Stimulated activated CD4-positive, alpha-beta T cell treated with anti-CD3 and anti-CD28 coated beads, Interleukin-15, amount 100 ng/mL, for 1 hour (primary cell): ENCODE measurements at places on chromosomes 4 and X.

DNA sequence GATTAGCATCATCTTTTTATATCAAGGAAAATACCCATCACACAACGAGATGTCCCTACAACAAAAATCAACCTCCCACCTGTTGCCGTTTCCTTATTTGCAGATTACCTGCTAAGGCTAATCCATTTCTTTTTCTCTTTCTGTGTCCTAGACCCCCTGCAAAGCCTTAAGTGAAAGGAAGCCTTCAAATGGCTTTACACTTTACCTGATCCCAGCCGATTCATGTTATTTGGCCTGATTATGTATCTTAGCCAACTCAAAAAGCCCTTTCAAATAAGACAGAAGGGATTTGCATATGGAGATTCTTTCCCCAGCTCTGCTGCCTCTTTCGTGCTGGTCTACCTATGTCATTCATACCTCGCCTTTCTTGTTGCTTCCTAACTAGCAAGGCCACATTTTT lies 14.4 kb downstream of the ABCG2 start:
- no peak for DNase-seq

- no peak for DNase-seq
Measured at GRCh38 chrX:402857-403256, 16.1 kb upstream of the PPP2R3B start.

GRCh38 chr4:123524958-123525628 lies 128.5 kb downstream of the SPRY1 start:
- no peak for DNase-seq

DNA sequence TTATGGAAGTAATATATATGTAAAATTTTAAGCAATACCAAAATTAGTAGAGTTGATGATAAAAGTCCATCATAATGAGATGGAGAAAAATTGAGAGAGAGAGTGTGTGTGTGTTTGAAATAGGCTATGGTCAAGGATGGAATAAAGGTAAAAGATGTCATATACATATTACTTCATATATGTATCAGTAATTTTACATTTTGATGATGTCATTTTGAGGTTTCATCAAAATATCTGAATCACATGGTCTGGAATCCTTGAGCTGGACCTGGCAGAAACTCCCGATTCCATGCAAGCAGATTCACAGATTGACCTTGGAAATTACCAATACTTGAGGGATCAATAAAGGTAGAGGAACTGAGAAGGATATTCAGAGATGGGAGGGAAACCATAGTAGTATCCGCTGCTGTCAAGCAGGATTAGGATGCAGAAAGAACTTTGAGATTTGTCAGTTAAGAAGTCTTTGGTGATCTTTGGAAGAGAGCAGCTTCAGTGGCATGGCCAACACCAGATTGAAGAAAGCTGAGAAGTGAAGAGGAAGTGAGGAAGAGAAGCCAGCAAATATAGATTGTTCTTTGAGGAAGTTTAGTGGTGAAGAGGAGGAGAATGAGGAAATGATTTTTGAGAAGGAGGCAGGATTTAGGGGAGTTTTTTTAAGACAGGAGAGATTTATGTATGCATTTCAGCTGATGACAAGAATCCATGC lies 21.5 kb downstream of the DNAAF6 start:
- no peak for DNase-seq

- no peak for DNase-seq
Measured at GRCh38 chr4:90061881-90062280, 65.3 kb upstream of the CCSER1 start.

- DNase-seq, result no peak
Measured at GRCh38 chr4:15131551-15131950, 129.3 kb downstream of the CPEB2 start.

DNA sequence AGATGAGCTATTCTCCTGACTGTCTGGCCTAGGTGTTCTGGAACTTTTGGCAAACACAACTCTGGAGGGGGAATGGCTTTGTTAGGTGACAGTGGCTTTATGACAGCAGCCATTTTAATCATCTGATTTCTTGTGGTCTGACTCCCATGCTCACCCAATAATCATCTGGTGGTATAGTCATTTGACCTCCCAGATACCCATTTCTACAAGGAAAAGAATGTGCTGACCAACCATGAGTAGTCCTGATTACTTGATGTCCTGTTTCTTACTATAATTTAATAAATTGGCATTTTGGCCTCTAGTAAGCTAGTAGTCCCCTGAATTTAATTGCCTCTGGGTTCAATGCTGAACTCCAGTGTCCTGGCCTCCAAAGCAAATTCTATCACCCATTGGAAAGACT lies 109.9 kb upstream of the DUSP21 start:
- DNase-seq, result no peak

DNA sequence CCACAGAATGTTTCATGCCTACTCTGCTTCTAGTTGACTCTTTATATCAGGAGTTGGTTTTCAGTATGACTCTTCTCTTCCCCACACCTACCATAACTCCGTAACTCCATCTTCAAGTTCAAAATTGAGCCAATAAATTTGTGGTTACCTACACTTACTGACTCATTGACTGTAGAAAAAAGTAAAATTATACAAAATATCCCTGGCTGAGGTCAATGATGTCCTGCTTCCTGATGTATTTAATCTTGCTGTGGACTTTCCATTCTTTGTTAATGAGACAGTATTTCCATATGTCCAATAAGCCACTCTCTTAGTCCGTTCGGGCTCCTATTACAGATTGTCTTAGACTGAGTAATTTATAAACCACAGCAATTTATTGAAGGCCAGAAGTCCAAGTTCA lies 9.9 kb upstream of the NLGN4X start:
- no peak for DNase-seq

GRCh38 chr4:14076776-14077175 lies 449.3 kb upstream of the BOD1L1 start:
- no peak for DNase-seq

DNA sequence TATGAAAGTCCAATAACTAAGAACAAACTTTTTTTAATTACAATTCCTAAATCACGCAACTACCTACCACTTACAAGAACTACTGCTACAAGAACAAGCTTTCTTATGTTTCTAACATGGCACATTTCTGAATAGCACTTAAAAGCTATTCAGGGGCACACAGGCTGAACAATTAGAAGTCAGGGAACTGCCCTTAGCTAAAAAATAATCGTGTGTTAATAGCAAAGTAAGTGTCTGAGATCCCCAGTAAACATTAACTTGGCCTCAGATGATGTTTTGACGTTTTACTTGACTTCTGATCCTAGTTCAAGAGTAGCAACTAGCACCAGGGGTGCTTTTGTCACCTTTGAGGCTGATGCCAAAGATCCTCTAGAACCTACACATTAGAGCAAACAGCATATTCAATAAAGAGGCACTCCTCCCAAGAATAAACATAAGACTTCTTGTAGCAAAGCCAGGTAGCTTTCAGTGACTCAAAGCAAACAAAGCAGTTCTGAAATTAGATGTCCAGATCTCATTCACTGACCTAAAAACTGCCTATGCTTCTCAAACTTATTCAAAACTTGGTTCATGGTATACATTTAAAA lies 16.2 kb downstream of the SPOCK3 start:
- DNase-seq, result no peak

DNA sequence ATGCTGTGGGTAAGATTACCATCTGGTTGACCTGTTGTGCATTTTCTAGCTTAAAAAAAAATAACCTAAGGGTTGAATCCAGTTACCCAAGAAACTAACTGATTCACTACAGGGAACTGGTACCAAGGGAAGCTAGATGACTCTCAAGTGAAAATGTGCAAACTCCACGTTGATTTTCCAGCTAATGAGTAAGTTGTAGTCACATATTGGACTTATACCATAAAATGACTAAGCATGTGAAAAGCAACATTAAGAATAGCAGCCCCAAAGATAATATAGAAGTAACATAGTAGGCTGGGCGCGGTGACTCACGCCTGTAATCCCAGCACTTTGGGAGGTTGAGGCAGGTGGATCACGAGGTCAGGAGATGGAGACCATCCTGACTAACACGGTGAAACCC lies 270.9 kb downstream of the SPRY1 start:
- DNase-seq, result no peak

GRCh38 chrX:23195761-23196160 lies 138.9 kb upstream of the PTCHD1 start:
- no peak for DNase-seq

DNA sequence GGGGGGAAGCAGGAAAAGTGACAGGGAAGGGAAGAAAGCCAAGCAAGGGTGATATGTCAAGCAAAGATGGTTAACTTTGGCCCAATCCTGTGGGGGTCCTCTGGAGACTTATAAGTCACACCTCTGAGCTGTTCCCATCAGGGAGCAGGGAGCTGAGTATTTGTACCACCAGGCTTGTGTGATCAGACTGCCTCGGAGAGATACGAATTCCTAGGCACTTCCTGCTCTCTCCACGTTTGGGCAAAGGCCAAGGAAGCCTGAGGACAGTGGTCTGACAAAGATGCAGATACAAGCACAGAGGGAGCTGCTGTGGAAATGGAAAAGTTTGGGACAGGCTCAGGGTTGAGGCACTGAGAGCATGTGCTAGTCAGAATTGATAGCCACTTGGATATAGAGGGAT lies 10.4 kb upstream of the PPP3CA start:
- no peak for DNase-seq

- no peak for DNase-seq
Measured at GRCh38 chr4:101724093-101724492, 66.4 kb upstream of the BANK1 start.

DNA sequence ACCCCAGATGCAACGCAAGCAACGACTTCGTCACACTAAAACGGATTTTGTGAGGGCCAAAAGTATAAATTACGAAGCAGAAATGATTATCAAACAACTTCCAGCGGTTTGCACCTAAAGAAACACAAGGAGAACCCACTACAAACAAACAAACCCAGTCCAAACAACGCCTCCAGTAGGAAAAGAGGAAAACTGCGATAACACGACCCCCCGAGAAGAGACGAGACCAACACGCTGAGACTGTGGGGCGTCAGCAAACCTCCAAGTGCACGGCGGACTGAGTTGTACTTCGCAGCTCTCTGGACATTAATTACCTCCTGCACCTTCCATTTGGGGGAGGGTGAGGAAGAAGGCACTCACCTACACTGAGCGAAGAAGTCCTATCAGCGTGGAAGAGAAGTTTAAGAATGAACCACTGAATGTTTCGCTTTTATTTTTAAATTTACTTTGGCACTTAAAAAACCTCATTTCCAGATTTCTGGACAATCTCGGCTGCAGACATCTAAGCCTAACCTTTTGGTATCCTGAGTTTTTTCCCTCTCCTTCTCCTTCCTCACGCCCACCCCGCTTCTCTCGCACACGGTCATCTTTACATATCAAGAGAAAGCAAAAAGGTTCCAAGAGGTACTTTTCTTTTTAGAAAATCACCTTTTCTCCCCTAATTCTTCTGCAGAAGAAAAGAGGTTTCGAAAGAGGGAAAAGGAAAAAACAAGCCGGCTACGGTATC lies at the start of gene MAB21L2:
TSS of gene MAB21L2 (plus strand) at position 6 of the 727 bp plus-strand sequence. CDS start 879 bp downstream, outside the sequence.
- DNase-seq, result no peak

- no peak for DNase-seq
Measured at GRCh38 chrX:140765043-140765784, 55.7 kb downstream of the LINC00632 start.

DNA sequence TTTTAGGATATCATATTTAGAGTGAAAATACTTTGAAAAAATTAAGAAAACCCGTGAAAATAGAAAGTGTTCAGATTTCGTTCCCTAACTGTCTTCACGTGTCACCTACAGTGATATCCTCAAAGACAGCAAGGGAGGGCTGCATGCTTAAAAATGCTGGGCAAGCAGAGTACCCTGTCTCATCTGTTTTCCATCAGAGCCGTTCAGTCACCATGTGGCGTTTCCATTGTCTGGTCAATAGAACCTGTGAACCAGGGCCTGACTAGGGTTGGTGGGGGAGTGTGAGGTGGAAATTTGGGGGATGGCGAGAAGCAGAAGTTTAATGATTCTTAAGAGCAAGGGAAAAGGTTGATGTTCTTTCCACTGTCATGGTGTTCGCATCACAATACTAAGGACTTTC lies 173.9 kb downstream of the BMPR1B start:
- no peak for DNase-seq

GRCh38 chr4:184280591-184281071 lies 63.0 kb upstream of the ENPP6 start:
- no peak for DNase-seq
